Tongue (tissue), 3 donors: ENCODE measurements at places on chromosomes 4 and X. TPM values are rescaled to one million over a fixed set of nuclear protein-coding genes. Genes with fewer than 3 reads are reported as not detected.

DNA sequence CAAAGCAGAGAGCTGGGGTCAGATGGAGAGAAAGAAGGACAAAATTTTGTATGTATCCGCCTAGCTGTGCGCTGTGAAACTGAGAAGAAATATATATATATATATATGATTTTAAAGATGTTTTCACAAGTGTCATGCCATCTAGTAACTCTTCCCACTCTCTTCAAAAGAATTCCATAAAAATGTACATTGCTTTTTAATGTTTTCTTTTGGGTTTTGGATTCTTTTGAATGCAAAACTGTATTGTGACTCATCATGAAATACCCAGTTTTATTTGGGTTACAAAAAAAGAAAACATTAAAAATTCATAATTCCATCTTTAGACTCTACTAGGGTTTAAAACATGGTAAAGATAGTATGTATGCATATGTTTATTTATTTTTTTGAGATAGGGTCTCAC is 34.3 kb upstream of the IGFBP7 start:
- no peak for DNase-seq

The GLUD2 gene
- 2.8 TPM for total RNA-seq

The EPHA5 gene
- total RNA-seq, result 1.7 TPM

GRCh38 chrX:16496175-16496574 is 153.8 kb upstream of the S100G start:
- DNase-seq, result no peak

GRCh38 chr4:77002321-77003107 is 53.0 kb downstream of the SEPTIN11 start:
- DNase-seq, result peak; percentile 67

DNA sequence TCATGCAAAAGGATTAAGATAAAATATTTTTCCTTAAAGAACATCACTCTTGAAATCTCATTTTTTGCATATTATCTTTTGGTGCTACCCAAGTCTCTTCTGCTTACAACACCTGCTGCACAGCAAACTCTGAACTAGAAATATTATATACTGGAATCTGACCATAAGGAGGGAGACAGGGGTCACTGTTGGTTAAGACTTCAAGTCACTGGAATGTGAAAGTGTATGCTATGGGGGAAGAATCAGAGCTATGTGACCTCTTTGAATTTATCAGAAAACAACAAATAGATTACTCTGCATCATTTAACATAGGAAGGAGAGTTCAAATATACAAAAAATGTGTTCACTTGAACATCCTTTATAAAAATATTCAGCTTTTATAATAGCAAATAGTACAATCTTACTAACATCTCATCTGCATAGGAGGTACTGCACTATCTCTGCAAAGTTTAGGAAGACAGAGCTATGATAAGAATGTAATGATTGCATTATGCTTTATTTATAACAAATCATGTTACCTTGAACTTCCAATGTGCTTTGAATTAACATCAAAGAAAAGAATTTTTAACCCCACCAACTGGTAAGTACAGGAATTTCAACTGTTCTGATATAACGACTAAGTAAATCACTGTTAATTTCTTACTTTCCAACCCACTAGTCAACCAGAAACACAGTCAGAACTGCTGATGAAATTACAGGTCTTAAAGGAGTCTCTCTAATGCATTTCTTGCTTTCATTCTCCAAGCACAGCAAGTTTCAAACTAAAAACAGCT is 69.8 kb downstream of the ZNF827 start:
- peak; percentile 23 for DNase-seq

DNA sequence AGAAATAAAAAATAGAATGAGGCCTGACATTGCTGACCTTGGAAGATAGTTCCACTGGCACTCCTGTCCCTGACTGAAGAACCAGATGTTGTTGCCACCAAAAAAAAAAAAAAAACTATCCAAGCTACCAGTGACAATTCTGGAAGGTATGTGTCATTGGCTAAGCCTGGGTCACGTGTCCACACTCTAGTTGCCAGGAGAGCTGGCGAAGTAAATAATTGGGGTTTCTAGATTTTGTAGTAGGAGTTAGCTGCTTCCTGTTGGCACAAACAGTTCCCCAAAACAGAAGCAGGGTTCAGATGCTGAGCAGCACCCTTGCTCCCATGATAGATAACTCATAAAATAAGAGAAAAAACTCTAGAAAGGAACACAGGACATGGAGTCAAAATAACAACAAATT is 20.5 kb downstream of the MND1 start:
- no peak for DNase-seq

The KCND1 gene
- total RNA-seq, result 2.1 TPM

The PIGA gene
- 16.5 TPM for total RNA-seq

The HELT gene
- not detected for total RNA-seq
